ENCODE measurements at places on chromosomes 3 and 15.

GRCh38 chr3:101623656-101624055 lies 49.7 kb downstream of the PCNP start:
- DNase-seq = no peak

DNA sequence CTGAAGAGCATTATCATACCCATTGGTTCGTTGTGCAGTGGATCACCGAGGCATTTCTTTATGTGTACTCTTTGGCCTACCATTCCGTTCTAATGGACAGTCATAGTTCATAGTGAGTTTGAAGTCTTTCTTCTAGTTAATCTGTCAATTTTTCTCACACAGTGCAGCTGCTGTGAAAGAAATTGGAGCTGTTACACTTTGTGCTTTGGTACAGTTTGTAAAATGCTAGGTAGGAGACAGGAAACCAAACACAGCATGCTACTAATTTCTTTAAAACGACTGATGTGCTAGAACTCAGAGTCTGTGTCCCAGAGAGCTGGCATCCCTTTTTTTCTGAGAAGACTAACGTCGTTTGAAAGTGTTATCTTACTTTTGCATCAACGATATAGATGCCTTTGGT lies 218.9 kb downstream of the CNTN4 start:
- no peak for DNase-seq

- no peak for DNase-seq
Measured at GRCh38 chr3:124429129-124429815, 301.0 kb upstream of the UMPS start.

DNA sequence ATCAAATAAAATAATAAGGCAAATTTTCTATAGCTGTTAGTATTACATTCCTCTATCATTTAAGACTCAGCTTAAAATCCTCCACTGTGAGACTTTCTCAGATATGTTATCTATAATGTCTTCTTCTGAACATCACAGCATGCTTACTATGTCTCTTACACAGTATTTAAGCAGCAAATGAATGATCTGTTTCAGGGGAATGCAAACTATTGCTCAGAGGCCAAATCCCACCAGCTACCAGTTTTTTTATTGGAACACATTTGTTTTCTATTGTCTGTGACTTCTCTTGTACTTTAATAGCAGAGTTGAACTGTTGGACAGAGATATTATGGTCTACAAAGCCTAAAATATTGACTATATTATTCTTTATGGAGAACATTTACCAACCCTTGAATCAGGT lies 59.6 kb downstream of the C3orf38 start:
- DNase-seq = no peak

DNA sequence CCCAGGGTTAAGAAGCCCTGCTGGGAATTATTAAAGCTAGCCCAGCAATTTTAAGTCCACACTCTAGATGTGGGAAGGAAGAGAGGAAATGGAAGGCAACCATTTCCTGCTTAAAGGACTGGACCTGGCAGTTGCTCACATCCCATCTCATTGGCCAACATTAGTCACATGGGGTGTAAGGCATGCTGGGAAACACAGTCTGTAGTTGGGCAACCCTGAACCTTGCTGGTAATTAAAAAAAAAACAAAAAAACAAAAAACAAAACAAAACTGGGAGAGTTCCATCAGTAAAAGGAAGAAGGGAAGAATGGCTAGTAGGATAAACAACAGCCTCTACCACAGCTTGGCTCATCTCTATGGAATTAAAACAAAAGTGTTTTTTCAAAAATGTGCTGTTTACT lies 136.0 kb downstream of the VGLL4 start:
- DNase-seq = no peak

- DNase-seq = no peak
Measured at GRCh38 chr3:159818399-159818798, 170.2 kb upstream of the IL12A start.

All from activated CD8-positive, alpha-beta memory T cell treated with anti-CD3 and anti-CD28 coated beads for 24 hours (primary cell).